Activated CD4-positive, alpha-beta T cell treated with anti-CD3 and anti-CD28 coated beads, Interleukin-2, Interleukin-4, amounts not matched to agents 100 ng/mL and 50 ng/mL, durations not matched to agents 16 hours and 8 hours (primary cell): ENCODE measurements at places on chromosomes 4 and X.

- no peak for DNase-seq
Observed at GRCh38 chr4:71415491-71415890, 76.7 kb downstream of the SLC4A4 start.

DNA sequence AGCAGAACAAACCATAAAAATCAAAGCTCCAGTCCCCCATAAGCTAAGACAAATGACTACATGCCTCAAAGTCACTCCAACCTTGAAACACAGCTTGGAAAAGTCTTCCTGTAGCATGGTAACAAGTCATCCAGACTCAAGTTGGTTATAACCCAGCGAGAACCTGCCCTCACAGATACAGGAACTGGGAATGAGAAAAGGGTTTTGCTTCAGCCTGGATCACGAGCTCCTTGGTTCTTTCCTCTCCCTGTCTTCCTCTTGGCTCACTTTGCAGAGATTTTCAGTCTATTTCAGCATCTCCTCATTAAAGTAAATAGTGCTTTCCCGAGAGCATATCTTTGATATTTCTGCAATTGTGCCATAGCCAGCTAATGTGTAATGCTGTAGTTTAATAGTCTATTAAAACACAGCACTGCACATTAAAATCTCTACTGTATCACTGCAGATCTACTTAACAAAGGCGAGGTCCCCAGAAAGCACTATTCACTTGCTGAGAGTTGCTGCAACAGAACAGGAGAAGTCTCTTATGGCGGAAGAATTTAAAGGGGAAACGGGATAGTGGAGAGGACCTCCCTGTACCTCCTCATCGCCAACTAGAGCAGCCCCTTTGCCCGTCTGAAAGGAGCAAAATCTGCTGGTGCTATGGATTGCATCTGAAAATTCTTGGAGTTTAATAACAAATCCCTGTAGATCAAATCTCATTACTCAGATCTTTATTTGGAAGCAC lies 249.3 kb upstream of the GATB start:
- no peak for DNase-seq

GRCh38 chr4:103091601-103092223 lies 7.9 kb downstream of the BDH2 start:
- DNase-seq = peak; percentile 59

DNA sequence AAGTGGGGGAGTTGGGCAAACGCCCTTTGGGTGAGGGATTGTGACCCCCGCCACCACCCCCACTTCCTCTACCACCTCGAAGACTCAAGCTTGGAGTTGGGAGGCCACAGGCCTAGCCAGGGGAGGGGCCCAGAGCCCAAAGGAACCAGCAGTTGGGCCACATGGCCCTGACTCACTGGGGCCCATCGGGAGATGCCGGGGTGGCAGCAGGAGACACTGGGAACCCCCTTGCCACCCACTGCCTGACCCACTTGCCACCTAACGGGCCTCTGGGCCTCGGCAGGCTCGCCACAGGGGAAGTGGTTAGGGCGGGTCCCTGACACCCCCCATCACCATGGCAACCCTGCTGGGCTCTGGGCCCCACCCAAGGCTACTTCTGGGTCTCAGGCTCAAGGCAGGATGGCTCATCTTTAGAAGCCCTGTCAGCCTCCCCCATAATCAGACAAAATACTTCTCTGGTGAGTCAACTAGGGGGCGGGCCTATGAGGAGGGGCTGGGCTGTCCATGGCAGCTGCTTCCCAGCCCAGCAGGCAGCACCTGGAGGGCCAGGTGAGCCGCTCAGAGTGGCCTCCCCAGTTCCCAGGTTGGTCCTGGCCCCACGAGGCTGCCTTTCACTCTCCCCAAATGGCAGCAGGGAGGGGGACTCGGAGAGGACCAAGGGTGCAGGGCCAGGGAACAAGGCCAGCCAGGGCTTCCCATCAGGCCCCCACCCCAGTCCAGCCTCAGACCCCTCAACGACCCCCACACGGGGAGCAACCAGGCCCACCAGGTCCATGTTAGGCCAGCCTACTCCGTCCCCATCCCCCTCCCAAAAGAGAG lies 5.6 kb downstream of the FLNA start:
- peak; percentile 95 for DNase-seq

DNA sequence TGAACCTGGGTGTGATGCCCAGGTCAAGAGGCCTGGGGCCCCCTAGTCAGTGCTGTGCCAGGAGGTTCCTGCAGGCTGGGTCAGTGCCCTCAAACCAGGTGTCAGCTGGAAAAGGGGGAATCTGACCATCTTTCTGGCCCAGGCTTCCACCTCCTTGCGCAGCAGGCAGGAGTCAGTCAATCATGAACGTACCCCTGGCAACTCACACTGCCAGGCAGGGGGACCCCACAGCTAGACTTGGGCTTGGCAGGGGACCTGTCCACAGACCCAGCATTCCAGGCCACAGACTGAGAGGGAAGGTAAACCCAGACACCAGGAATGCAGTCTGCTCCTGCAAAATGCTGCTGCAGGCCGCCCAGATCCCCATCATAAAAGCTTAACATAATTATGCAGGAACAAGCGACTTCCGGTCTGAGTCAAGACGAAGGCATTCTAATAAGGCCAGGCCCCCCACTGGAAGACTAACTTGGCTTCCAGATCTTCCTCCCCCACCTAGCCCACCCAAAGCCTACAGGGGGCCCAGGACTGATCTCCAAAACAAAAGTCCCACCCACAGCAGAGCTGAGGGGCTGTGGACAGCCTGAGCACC lies 156.3 kb downstream of the BCOR start:
- no peak for DNase-seq
